HS-5 (cell line): ENCODE measurements at places on chromosomes 11 and 22.
A peak's percentile ranks its signal among the peaks of the same experiment; 100 is the strongest.

GRCh38 chr22:31055635-31056159 is 25.4 kb upstream of the SMTN start:
- DNase-seq: peak; percentile 89

DNA sequence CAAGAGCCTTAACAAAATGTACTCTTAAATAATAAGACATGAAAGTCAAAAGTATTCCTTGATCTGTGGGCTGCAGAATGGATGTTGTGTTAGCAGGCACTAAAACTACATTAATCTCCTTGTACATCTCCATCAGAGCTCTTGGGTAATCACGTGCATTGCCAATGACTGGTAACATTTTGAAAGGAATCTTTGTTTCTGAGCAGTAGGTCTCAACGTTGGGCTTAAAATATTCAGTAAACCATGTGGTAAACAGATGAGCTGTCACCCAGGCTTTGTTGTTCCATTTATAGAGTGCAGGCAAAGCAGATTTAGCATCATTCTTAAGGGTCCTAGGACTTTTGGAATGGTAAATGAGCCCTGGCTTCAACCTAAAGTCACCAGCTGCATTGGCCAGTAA is 152.9 kb downstream of the PKNOX2 start:
- DNase-seq: no peak

DNA sequence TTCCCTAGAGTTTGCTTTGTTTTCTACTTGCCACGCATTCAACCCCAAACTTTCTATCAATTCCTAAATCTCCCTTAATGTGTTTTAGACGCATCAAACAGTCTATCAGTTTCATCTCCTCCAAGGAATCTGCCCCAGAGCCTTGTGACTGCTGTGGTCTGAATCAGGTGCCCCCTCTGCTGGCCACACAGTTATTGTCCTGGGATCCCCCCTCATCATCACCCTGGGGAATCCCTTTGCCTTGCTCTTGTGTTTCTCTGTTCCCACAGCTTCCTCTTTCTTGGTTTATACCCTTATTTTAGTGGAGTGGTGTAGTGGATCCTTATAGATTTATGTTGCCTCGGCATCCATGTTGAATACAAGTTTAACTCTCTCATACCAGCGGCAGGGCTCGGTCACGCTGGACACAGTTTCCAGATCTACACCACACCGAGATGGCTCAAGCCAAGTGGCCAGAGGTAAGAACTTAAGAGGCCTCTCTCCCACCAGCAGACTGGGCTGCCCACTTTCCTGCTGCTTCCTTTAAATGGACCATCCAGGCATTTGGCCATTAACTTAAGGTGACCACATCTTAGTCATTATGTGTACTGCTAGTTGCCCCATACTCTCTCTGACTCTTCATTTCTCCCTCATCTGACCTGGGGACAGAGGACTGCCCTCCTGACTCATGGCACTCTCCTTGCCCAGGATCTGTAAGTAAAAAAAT is 8.2 kb downstream of the UPB1 start:
- no peak for DNase-seq

GRCh38 chr11:74839446-74839845 is 90.8 kb downstream of the RNF169 start:
- DNase-seq: no peak

- DNase-seq: peak; percentile 94
These were observed 172.5 kb downstream of the TBC1D22A start for GRCh38 chr22:46934746-46935491.

DNA sequence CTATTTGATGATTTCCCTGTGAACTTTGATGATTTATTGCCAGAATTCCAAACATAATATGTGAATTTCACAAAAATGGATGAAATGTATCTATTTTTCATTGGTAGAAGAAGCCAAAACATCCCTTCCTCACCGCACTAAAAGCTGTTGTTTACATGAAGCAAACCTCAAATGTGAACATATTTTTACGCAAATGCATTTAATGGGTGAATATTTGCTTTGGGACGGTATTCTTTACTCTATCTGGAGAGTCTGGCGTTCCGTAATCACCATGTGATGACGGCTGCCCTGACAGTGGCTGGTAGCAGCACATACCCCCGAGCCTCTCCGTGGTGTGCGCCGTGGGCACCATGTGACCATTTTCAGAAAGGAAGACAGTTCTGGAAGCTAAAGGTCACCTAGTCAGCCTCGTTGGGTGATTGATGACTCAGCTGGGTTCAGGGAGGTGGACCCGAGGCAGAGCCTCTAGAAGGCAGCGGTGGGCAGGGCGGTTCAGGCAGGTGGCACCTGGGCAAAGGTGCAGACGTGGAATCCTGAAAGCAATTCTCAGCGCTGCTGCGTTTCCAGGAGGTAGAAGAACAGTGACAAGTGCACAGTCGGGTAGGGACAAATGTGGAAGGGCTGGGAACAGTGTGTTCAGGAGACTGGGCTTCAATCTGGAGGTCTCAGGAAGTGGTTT is 45.3 kb downstream of the PPARA start:
- no peak for DNase-seq

DNA sequence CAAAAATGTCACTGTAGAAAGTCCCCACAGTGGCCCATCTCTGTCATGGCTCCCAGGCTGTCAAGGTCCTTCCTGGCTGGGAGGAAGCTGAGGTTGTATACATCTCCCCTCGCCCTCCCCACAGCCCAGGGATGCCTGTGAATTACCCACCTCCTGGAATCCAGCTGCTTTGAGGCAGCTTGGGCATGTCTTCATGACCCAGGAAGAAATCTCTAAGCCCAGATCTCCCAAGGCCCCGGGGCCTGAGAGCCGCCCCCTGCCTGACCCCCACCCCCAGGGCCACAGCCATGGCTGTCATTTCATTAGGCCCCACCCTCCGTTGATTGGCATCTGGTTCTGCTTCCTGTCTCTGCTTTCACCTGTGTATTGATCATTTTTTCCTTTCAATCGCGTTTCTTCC is 207.5 kb downstream of the TBC1D22A start:
- no peak for DNase-seq

- no peak for DNase-seq
These were observed 42.1 kb upstream of the KLHL35 start for GRCh38 chr11:75474878-75475766.

GRCh38 chr11:45436118-45436517 is 150.0 kb upstream of the SYT13 start:
- DNase-seq: no peak

DNA sequence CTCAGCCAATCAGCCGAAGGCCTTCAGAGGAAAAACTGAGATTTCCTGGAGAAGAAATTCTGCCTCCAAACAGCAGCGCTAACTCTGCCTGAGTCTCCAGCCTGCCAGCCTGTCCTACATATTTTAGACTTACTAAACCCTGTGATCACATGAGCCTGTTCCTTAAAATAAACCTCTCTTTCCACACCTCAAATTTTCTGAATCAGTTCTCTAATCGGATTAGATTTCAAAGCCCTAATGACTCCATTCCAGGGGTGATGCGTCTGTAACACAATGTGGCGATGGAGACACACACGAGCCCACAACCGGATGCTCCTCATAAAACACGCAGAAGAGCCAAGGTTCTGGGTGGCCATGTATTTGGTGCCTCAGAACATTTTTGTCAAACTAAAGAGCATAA is 1371.2 kb downstream of the BRD1 start:
- DNase-seq: no peak

DNA sequence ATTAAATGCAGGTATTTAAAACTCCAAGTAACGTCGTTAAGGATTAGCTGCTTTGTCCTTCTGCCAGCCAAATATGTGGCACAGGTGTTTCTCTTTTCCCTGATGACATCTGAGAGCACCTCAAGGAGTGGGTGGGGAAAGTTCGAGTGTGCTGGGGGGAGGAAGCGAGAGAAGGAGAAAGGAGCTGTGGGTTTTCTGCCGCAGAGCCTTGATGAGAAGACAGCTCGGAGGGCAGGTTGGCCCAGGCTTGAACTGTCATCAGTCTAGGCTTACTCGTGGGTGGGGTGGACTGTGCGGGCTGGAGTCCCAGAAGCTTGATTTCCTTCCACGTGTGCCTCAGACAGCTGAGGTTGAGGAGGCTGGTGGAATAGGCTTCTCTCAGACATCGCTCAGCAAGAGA is 15.2 kb upstream of the SORL1-AS1 start:
- no peak for DNase-seq

- no peak for DNase-seq
These were observed 53.5 kb downstream of the ENTHD1 start for GRCh38 chr22:39839917-39840510.

GRCh38 chr11:117335399-117335798 is 7.7 kb downstream of the CEP164 start:
- no peak for DNase-seq

- DNase-seq: no peak
These were observed 398 bp upstream of the FAM89B start for GRCh38 chr11:65571940-65572339.

DNA sequence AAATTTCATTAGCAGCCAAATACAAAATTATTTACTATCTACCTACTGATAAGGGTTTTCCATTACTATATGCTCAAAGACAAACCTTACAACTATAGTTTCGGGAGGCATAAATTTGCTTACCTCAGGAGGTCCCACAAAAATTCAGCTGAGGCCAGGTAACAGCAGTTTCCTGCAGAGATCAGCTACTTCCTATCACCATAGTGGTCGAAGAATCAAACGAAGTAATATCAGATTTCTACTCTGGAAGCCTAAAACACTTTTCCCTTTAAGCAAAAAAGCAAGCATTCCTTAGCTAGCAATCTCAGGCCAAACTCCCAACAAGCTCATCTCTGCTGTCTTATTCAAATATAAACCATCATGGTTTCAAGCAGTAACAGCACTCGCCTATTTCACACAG is 3.1 kb downstream of the NAP1L4 start:
- DNase-seq: no peak

- no peak for DNase-seq
These were observed 765 bp downstream of the GAB4 start for GRCh38 chr22:17007257-17007656.

DNA sequence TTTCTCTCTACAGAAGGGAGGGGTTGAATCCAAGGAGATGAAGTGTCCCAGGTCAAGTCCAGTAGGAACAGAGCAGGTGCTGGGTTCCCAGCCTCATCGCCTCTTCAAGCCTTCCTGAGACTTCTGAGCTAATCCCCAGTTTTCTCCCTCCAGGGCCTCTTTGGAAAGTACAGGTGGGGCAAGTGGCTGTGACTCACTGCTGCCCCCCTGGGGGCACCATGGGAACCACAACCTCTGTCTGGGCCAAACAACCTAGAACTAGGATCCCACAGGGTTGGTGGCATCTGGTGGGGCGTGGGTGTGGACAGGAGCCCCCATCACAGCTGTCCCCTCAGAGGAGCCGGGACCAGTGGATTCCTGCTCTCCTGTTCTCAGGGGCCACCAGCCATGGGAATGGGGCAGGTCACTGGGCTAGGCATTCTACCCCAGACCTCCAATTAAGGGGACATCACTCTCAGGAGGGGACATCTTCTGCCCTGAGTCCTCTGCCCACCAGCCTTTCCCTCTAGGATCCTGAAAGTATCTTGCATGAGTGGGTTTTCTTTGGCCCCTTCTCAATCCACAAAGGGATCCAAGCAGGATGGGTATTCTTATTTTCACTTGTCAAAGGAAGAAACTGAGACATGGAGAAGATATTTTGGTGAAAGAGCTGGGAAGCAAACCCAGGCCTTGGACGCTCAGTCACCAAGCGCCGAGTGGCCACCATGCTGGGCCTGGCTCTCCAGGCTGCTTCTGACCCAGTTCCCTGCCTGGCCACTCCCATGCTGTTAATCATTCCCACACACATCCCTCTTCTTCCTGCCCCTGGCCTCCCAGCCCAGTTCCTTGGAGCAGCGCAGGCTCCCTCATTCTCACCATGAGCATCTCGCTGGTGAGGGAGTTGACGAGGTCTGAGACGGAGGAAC is 23.8 kb downstream of the LRRC10B start:
- DNase-seq: no peak

GRCh38 chr11:67277231-67277961 is 11.1 kb downstream of the GRK2 start:
- no peak for DNase-seq

- DNase-seq: no peak
These were observed 113.4 kb upstream of the CRYBB3 start for GRCh38 chr22:25085930-25086901.

DNA sequence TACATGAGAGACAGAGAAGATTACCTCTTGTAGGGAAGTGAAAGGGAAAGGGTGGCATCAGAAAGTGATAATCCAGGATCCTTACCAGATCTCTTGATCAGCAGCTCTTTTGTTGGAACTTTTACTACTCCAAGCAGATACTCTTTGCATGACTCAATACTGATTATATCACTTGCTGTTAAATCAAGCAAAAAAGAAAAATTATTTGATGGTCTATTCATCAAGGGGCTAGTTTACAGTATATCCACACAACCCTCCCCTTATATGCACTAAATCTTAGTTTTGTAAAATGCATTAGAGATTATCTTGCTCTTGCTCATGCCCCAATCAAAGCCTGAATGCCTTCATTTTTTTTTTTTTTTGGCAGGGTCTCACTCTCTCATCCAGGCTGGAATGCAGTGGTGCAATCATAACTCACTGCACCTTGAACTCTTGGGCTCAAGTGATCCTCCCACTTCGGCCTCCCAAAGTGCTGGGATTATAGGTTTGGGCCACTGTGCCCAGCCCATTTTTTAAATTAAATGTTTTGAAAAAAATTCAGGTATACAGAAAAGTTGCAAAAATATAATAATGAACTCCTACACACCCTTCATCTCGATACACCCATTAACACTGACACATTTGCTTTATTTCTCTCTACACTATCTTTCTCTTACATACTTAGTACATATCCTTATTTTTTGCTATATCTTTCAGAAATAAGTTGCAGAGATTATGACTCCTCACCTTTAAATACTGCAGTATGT is 76.1 kb upstream of the UCP3 start:
- peak; percentile 19 for DNase-seq

DNA sequence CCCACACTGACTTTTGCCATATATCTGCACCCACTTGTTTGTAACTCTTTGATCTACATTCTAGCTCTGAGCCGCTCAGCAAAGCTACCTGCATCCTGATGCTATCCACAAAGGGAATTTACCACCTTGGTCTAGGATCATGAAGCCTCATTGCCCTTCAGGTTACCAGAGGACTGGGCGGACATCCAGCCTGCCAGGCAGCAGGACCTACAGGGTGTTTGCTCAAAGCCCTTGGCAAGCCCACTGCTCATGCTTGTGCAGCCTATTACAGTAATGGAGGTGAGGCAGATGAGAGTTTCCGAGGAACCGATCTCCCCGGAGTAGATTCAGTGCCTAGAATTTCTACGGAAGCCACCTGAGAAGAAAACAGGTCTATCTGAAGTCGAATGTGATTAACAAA is 417.2 kb downstream of the OPCML start:
- DNase-seq: no peak
